Right atrium auricular region (tissue), 2 donors: ENCODE measurements at places on chromosomes 6 and 20. TPM values are rescaled to one million over a fixed set of nuclear protein-coding genes. Genes with fewer than 3 reads are reported as not detected.

DNA sequence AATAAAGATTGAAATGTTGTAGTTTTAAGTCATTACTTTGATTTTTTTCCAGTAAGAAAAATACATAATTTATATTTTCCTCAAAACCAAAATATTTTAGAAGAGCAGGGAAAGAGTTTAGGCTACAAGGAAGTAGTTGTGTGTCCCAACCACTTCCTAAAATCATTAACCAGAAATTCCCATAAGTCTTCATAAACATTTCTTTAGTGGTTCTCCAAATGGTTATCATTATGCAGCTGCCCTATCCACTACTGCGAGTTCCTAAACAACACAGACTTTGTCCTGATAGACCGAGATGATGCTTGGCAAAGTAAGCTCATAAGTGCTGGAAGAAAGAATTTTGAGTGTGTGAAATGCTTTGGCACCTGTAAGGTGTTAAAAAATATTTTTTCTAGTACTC is 93.6 kb downstream of the ARMC2 start:
- no peak for DNase-seq

DNA sequence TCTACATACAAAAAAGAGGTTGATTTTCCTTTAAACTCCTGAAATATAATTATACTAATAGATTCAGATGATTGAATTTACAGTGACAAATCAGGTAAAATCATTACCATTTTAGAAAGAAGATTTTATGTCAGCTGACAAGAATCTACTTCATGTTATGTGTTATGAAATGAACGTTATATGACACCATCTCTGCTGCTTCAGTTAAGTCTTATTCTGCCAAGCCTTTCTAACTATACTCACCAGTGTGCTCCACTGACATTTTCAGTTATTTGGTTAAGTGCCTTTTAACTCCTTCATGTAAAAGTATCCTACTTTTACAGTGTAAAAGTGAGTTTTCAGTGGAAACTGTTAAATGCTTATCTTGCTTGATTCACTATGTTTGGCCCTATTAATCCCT is 80.4 kb downstream of the RWDD2A start:
- no peak for DNase-seq

DNA sequence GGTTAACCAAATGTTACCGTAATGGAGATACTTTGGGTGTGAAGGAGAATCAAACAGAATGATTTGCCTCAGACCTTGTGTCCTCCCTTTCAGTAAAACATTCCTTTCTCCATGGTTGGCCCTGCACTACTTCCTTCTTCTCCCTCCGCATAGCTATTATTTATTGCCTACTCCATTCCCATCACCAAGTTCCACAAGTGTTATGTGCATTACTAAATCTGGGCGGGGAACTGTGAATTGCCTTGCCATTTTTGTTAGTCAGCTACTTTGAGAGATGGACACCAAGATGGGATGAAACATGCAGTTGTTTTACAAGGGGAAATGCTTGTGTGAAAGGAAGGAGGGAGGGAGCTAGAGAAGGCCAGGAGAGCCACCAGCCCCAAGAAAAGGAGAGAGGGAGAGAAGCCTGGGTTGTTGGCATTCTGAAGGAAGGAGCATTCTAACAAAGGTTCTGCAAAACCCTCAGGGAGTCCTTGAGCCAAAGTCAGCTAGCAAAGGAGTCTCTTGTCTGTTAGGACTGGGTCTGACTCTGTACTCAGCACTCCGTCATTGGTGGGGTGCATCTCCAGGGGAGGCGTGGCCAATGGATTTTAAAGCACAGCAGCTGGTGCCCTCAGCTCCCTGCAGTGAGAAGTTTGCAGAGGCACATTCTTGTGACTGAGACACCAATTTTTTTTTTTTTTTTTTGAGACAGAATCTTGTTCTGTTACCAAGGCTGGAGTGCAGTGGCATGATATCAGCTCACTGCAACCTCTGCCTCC is 83.6 kb upstream of the CHD6 start:
- no peak for DNase-seq

DNA sequence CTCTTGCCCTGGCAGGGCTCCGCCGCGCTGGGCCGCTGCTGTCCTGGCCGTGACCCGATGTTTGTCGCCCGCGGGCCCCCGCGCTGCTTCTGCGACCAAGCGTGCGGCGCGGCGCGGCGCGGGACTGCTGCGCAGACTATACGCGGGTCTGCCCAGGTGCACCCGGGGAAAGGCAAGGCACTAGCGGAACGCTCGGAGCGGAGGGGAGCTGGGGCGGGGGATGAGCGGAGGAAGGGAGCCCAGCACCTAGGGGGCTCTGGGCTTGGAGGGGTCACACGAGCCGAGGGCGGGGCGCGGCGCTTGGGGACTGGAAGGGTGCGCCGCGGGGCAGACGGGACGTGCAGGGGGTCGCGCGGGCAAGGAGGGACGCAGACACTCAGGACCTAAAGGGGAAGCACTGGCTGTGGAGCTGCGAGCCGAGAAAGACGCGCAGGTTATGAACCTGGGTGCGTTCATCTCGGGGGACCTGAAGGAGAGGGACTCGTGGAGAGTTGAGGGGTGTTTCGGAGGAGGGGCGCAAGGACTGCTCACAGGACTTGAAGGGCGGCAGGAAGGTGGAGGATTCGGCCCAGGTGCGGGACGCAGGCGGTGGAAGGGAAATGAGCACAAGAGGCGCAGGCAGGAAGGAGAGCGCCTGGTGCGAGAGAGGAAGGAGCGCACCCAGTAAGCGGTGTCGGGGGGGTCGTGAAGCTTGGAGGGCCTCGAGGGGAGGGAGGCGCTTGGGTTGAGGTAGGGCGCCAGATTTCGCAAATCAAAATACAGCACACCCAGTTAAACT is 40.8 kb upstream of the ZNFX1 start:
- no peak for DNase-seq

The MYMX gene
- total RNA-seq = not detected

The KIF13A gene
- 68.3 TPM for total RNA-seq

- DNase-seq = no peak
Observed at GRCh38 chr6:34705241-34705640, 8.7 kb upstream of the ILRUN start.

- no peak for DNase-seq
Observed at GRCh38 chr6:140043762-140044378, 669.4 kb upstream of the CITED2 start.

- DNase-seq = no peak
Observed at GRCh38 chr6:110590821-110591351, 114.5 kb upstream of the SLC22A16 start.

- no peak for DNase-seq
Observed at GRCh38 chr6:31922942-31923341, 4.6 kb upstream of the C2 start.

GRCh38 chr20:21183722-21184121 is 57.8 kb downstream of the KIZ start:
- no peak for DNase-seq

The SPATA2 gene
- 6.1 TPM for total RNA-seq

GRCh38 chr20:44891826-44892225 is 6.3 kb downstream of the YWHAB start:
- DNase-seq = no peak

The PSMG4 gene
- total RNA-seq = 4.4 TPM

The POU5F1 gene
- total RNA-seq = not detected

- no peak for DNase-seq
Observed at GRCh38 chr6:31791324-31792089, 4.0 kb downstream of the VARS1 start.

The PARD6B gene
- total RNA-seq = 4.4 TPM

DNA sequence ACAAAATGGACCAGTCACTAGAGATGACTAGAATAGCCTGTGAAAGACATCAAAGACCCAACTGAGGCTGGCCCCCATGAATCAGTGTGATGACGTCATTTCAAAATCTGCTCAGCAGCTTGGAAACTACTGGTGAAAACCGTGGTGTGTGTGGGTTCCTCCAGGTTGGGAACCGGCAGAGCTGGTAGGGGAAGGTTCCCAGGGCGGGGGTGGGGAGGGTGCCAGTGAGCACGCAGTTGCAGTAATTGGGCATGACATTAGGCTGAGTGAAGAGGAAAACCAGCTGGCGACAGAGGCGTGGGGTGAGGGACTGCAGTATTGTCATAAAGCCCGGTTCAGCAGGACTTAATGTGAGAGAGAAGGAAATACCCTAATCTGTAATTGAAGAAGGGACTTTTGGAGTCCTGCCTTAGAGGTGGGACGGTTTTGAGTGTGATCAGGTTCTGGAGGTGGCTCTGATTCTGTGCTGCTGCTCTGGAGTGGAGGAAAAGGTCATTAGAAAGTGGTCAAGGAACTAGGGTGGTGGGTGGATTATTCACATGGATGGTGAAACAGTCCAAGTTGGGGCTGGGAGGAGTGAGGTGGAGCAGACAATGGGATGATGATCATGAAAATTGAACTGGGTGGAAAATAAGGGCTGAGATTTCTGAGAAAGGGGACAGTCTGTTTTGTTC is 52.0 kb upstream of the MTHFD1L start:
- DNase-seq = no peak

DNA sequence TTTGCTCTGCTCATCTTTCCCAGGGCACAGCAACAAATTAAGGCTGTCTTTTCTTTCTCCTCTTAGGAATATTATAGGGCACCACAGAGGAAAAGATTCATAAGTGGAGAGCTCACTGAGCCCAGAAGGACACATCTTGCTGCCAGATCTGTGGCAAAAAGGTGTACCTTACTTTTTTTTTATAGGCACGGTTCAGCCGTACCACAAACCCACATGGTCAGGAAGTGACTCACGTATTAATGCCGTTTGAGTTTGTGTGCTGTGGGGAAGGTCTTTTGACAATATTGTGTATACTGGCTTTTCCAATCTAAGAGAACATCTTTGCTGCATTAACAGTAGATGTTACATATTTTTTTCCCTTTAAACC is 28.4 kb downstream of the PAQR8 start:
- DNase-seq = no peak

- no peak for DNase-seq
Observed at GRCh38 chr6:108651340-108652227, 90.9 kb downstream of the FOXO3 start.

The ECT2L gene
- 1.1 TPM for total RNA-seq

DNA sequence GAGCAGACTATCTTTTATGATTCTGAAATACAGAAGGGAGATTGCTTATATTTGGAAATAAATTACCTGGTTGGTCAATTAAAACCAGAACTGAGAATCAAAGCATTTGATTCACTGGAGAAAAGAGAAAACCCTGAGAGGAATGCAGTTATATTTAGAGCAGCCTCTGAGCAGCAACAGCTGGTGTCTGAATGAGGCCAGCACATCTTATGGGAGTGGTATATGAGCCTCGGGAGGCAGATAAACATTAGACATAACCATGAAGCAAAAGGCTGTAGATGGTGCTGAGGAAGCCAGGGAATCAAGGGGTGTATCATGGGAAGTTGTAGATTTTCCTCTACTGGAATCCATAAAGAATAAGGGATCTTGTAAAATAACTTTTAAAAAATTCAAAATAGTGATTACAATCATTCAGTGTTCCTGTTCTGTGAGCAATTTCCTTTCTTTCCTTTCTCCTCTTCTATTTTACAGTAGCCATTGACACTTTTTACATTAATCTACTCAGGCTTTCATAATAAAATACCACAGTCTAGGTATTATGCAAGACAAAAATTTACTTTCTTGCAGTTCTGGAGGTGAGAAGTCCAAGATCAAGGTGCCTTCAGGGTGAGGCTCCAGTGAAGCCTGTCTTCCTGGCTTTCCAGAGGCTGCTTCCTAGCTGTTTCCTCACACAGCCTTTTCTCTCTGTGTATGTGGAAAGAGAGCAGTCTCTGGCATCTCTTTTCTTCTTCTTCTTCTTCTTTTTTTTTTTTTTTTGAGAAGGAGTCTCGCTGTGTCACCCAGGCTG is 32.8 kb upstream of the ENPP5 start:
- no peak for DNase-seq

The MYT1 gene
- total RNA-seq = not detected

The EYA2 gene
- 0.30 TPM for total RNA-seq

- no peak for DNase-seq
Observed at GRCh38 chr6:133644548-133644891, 244.4 kb upstream of the TCF21 start.
